ENCODE measurements at places on chromosomes 2 and 18.

DNA sequence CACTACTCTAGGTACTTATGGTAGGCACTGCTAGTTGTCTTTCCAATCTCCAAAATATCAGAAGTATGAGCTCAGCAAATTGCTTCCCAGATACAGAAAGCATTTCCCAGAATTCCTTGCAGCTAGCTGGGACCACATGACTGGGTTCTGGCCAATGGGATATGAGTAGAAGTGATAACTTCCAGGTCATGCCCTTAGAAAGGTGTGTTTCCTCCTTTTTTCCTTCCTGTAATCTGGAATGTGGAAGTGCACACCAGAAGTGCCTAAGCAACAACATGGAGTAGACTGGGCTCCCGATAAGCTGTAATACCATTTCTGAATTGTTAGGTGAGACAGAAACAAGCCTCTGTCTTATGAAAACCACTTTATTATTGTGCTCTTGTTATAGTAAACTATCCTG, 279.8 kb downstream of the ZNF385B start:
- DNase-seq: no peak

- no peak for DNase-seq
Observed at GRCh38 chr2:147648471-147648870, 196.4 kb upstream of the ACVR2A start.

GRCh38 chr18:36095936-36096519, 28.7 kb upstream of the RPRD1A start:
- no peak for DNase-seq

DNA sequence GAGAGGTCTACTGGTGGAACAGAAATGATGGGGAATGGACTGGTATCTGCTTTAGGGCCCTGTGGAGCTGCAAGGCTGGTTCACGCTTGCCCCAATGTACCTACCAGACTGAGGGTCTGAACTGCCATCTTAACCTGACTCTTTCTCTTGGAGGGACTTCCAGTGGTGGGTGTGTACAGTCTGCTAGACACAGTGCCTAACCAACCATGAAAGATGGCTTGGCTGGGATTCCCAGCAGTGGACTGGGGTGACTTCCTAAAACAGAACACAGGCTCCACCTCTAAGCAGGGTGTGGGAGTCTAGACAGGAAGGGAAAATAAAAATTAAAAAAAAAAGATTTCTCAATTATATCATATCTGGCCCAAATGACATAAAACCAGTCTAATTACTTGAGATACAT, 25.5 kb upstream of the MYO3B start:
- DNase-seq: no peak

DNA sequence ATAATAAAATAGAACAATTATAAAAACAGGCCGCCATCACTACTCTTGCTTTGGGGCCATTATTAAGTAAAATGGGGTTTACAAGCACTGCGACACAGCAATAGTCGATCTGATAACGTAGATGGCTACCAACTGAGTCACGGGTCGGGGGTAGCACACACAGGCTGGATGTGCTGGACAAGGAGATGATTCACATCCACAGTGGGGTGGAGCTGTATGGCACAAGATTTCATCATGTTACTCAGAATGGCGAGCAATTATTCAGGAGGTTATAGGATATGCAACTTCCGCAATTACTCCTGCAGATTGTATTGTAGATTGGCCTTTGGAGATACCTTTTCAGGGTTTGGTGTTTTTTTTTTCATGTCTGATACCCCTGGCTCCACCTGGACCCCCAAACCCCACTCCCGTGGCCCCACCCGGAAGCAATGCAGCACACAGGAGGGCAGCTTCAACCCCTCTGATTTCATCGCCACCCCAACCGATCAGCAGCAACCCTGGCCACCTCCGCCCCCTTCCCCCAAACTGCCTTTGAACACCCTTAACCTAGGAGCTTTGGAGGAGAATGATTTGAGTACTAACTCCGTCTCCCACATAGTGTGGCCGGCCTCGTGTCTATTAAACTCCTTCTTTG, 21.4 kb upstream of the MLPH start:
- no peak for DNase-seq

DNA sequence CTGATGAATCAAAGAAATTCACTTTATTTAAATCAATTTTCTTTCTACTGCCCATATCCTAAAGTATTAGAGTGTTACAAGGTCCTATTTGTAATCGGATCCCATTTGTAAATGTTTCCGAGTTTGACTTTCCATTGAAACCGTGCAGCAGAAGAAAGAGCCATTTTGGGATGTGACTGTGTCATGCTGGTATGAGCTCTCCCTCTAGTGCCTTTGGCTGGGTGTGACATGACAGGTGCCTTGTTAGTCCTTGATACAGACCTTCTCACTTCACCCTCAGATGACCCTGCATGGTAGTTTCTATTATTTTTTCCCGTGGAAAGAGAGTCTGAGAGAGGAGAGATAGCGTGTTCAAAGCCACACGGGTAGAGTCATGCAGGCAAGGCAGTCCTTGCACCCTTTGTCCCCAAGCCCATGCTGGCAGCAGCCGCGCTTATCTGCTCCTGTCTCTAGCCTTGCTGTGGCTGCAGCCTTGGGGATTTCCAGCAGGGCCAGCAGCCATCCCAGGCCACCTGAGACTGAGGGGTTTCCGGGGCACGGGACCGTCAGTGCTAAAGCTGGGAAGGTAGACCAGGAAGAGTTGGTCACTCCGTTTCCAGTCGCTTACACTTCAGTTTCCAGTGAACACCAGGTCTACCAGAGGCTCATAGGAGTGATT, 21.4 kb downstream of the CHMP1B start:
- no peak for DNase-seq

DNA sequence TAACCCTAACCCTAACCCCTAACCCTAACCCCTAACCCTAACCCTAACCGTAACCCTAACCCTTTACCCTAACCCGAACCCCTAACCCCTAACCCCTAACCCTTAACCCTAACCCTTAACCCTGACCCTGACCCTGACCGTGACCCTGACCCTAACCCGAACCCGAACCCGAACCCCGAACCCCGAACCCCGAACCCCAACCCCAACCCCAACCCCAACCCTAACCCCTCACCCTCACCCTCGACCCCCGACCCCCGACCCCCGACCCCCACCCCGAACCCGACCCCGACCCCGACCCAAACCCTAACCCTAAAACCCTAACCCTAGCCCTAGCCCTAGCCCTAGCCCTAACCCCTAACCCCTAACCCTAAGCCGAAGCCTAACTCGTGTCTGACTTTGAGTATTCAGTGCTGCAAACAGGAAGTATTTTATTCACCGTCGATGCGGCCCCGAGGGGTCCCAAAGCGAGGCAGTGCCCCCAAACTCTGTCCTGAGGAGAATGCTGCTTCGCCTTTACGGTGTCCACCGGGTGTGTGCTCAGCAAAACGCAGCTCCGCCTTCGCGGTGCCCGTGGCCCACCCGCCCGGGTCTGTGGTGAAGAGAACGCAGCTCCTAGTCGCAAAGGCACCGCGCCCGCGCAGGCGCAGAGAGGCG, 36.0 kb downstream of the FAM110C start:
- no peak for DNase-seq

DNA sequence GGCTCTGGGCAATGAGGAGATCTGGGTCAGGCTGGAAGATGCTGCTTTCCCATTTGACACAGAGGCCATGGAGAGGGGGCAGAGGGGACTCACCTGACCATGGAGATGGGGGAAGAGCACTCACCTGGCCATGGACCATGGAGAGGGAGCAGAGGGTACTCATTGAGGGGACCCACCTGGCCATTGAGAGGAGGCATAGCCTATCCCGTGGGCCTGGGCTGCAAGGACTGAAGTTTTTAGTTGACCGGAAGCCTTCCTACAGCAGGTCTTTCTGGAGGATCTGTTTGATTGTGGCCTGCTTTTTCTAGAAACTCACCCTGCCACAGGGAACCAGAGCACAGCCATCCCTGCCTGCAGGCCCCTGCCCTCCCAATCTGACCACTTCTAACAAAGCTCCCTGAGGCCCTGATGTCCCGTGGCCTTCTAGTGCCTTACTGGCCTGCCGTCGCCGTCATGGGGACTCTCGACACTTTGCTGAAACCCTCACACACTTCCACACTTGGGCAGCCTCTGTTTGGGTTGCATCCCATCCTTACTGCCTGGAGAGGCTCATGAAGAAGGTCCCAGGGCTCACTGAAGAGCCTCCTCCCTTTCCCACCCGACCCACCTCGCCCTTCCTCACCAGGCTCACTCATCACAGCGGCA, 5.1 kb upstream of the PROM2 start:
- no peak for DNase-seq

- DNase-seq: no peak
Observed at GRCh38 chr2:211204456-211204855, 648.1 kb downstream of the CPS1 start.

DNA sequence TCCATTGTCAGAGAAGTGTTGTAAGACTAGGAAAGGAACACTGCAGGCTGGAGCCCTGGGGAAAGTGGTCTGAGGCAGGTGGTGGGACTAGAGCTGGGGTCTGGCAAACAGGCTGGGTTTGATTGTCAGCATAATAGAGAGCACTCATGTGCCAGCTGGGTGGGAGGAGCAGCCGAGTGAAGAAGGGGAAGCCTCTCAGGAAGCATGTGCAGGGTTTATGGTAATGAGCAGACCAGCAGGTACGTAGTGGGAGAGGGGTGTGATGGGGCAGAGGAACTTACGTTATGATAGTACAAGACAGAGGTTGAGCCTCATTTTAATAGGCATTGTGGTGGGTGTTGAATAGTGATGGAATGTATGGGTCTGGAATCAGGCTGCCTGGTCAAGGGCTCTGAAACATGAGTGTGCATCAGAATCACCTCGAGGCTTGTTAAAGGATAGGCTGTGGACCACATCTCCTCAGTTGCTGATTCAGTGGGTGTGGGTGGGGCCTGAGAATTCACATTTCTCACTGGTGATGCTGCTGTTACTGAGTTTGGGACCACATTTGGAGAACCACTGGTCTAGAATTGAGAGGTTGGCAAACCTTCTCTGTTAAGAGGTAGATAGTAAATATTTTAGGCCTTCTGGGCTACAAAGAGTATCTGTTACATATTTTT, 1.7 kb upstream of the MGAT5 start:
- no peak for DNase-seq

DNA sequence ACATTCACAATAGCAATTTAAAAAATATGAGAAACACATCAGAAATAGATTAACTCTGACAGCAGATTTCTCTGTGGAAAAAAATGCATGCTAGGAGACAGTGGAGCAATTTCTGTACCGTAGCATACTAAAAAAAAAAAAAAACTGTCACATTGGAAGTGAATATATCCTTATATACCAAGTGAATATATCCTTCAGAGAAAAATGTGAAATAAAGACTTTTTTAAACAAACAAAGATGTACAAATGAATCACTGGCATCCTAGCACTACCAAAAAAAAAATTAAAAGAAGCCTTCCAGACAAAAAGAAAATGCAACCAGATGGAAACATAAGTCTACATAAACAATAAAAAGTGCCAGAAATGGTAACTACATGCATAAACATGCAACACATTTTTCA, 169.4 kb downstream of the NBAS start:
- no peak for DNase-seq

DNA sequence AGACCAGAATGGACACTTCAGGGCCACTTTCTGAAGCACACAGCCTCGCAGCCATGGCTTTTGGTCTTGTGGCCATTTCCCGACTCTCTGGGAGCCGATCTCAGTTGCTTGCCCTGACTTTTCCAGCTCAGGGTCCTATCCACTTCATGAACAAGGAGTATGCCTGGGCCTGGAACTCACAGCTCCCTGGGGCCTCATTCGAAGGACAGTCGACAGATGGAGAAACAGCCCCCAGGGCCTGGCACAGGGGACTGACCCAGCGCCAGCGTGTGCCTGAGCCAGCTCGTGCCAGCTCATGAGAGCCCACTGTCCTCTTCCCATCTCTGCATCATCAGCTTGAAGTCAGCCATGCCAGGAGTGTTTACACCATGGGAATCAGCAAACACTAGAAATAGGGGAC, 134.6 kb upstream of the GPC1 start:
- no peak for DNase-seq

DNA sequence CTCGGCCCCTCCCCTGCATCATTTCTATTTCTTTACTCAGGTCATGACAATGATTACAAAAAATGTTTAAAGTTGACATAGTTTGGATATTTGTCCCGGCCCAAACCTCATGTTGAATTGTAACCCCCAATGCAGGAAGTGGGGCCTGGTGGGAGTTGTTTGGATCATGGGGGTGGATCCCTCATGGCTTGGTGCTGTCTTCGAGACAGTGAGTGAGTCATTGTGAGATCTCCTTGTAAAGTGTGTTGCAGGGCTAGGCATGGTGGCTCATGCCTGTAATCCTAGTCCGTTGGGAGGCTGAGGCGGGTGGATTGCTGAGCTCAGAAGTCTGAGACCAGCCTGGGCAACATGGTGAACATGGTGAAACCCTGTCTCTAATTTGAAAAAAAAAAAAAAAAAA, 9.2 kb upstream of the MAP4K4 start:
- DNase-seq: no peak

- no peak for DNase-seq
Observed at GRCh38 chr18:58908006-58908405, 43.3 kb downstream of the ZNF532 start.

- DNase-seq: no peak
Observed at GRCh38 chr2:218071218-218071937, 2.3 kb downstream of the RUFY4 start.

- no peak for DNase-seq
Observed at GRCh38 chr2:40962026-40962425, 510.1 kb upstream of the SLC8A1 start.

GRCh38 chr2:24046599-24046929, 627 bp downstream of the WDCP start:
- no peak for DNase-seq

DNA sequence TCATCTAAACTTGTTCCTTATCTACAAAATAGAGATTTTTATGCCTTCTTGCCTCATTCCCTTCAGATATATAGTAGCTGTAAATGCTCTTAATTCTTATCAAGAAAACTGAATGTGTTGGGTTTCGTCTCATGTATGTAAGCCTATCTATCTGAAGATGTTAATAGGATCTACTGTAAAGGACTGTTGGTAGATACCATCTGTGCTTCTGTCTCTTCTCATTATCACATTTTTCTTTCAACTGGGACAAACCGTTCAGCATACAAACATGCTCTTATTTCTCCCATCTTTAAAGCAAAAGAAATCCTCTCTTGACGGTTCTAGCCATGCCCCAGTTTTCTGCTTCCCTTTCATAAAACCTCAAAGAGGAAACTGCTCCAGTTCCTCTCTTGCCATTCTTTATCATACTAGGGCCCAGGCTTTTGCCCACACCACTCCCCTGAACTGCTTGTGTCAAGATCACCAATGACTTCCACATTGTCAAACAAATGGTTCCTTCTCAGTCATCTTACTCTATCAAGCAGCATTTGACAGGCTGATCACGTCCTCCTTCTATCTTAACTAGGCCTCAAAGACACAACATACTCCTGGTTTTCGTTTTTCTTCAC, 88.7 kb downstream of the ARHGEF33 start:
- no peak for DNase-seq

DNA sequence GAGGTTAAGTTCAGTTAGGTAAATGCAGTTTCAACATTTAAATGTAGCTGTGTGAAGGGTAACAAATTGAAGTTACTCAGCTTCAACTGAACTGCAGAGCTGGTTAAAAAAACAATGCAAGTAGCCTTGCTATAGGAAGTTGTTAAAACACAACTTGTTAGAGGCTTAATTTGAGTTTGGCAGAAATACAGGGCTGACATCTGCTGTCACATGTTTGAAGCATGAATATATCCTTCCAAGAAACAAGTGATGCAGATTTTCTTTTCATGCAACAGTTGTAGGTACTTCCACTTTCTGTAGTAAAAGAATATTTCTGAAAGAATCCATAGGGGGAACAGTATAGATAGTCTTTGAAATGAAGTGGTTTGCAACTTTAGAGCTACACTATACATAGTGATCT, 208.7 kb upstream of the RASGRP3 start:
- DNase-seq: no peak

GRCh38 chr2:178268435-178268834, 74.1 kb downstream of the OSBPL6 start:
- no peak for DNase-seq
